ENCODE measurements at places on chromosomes 12 and 14.

GRCh38 chr12:38162013-38162412 is 154.6 kb upstream of the ALG10B start:
- no peak for DNase-seq

- no peak for DNase-seq
Measured at GRCh38 chr14:66383257-66383656, 102.9 kb upstream of the CCDC196 start.

DNA sequence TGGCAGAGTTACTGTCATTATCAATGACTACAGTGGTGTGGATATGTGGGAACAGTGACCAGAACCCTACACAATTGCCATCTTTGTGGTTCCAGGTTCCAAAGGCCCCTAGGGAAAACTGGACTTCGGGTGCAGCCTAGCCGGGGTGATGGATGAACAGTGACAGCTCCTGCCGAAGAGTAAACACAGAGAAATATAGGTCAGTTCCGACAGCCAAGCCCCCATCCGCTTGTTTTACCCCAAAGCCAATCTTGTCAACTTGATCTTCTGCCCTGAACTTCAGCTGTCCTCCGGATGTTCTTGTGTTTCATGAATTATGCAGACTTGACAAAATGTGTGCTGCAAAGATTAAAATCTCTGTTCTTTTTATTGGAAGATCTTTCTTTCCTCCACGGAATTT is 200.4 kb upstream of the SRRM4 start:
- DNase-seq: no peak

- peak; percentile 48 for DNase-seq
Measured at GRCh38 chr12:95963096-95963495, 20.0 kb downstream of the AMDHD1 start.

- DNase-seq: no peak
Measured at GRCh38 chr12:59570145-59570544, 25.7 kb upstream of the SLC16A7 start.

- DNase-seq: no peak
Measured at GRCh38 chr12:125206711-125207110, 141.5 kb downstream of the AACS start.

GRCh38 chr12:9796346-9796745 is 30.9 kb upstream of the KLRF1 start:
- no peak for DNase-seq

GRCh38 chr12:93005928-93006392 is 76.9 kb upstream of the EEA1 start:
- DNase-seq: no peak

GRCh38 chr12:62268956-62269355 is 8.8 kb downstream of the USP15 start:
- DNase-seq: no peak

DNA sequence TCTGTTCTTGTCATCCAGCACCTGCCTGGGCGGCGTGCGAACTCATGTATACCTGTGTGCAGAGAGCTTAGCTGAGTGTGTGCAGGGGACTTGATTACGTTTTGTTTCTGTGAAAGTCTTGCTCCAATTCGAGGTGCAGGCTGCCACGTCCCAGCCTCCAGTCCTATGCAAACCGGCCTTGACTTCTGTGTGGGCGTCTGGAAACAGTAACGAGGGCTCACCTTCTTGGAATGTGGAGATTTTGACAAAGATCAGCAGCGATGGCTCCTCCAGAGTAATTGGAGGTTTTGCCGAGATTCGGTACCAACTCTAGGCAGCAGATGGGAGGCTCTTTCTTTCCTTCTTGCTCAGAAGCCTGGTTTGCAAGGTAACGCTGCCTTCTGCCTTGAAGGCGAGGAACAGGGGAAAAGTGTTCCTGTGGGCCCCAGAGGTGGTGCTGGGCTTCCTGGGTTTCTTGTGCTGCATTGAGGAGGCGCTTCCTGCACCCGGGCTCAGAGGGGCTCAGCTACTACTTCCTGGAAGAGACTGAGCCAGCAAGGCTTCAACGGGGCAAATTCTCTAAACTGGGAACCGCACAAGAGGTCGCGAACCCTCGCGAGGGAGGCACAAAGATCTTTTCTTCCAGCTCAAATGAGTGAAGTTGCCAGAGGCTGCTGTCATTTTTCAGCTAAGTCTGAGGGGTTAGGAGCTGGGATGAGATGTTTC is 249.0 kb downstream of the AACS start:
- no peak for DNase-seq

- DNase-seq: peak; percentile 80
Measured at GRCh38 chr12:50764286-50765094, 589 bp downstream of the ATF1 start.

Measured in NAMALWA (cell line).